Stimulated activated CD8-positive, alpha-beta memory T cell treated with anti-CD3 and anti-CD28 coated beads, Interleukin-2, amount 100 ng/mL, for 1 hour (primary cell): ENCODE measurements at places on chromosomes 5 and 9.

- DNase-seq = no peak
Observed at GRCh38 chr5:40022057-40022456, 597.3 kb upstream of the DAB2 start.

DNA sequence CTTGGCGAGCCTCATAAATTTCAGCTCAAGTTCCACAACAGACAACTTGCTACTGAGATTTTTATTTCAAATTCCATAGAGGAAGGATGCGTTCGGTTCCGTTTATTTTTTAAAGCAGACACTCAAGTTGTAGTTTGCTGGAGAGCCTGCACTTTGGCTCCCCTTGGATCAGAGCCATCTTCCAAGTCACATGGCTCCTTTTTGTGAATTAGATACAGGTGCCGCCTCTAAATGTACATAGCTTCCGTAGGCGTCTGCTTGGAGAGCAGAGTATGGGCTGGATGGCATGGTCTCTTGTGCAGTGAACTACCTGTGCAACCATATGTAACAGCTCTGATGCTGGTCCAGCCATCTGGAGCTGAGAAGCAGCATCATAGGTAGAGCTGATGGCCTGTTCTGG lies 73.9 kb upstream of the WWC1 start:
- no peak for DNase-seq

GRCh38 chr5:179488975-179489374 lies 61.4 kb upstream of the RUFY1 start:
- no peak for DNase-seq

DNA sequence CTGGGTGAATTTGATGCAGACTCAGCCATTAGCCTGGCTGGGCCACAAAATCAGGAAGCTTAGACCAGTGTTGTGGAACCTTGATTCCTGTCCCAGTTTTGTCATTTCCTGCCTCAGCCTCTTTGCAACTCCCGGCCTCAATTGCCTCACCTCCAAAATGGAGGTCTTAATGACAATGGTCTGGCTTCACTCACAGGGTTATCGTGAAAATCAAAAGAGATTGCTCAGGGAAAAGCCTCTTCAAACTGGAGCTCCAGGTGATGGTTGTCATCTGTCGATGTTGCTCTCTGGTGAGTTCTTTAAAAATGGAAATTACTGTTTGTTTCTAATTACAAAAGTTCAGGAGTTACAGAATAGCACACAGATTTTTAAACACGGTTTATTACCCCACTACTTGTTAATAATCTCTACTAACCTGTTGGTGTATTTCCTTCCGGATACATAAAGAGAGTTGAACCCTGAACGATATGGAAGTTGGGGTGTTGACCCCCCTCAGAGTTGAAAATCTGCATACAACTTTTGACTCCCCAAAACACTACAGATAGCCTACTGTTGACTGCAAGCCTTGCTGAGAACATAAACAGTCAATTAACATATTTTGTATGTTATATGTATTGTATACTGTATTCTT lies 109.9 kb upstream of the CPEB4 start:
- DNase-seq = no peak

DNA sequence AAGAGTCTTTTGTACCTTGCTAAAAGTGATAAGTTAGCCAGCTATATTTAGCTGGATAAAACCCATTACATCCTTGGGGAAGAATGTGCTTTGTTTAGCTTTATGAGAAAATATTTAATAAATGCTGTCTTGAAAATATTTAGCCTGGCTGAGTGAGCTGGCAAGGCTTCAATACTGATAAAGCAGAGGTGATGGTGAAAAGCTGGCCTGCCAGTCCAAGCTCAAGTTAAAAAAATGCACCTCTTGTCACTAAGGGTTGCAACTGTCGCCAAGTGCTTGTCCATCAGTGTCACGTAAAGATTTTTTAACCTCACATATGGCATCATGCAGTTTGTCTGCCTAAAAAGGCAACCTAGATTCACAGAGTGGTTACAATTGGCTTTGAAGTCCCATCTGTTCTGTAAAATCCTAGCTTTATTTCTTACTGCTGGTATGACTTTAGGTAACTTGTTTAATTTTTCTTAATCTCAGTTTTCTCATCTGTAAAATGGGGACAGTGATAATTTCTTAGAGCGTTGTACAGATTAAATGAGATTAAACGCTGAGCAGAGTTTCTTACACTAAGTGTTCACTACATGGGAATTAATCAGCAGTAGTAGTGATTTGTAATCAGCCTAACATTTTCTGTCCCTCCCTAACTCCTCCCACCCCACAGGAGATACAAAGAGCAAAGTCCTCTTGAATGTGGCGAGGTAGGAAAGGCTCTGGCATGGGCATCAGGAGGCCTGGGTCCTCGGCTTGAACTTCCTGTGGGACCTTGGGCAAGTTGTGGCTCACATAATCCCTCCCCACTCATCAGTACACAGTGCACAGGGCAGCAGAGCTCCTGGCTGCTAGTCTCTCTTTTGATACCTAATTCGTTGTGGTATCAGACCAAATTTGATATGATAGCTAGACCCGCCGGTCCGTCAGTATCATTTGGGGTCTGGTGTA lies 48.7 kb downstream of the PIK3R1 start:
- DNase-seq = no peak

DNA sequence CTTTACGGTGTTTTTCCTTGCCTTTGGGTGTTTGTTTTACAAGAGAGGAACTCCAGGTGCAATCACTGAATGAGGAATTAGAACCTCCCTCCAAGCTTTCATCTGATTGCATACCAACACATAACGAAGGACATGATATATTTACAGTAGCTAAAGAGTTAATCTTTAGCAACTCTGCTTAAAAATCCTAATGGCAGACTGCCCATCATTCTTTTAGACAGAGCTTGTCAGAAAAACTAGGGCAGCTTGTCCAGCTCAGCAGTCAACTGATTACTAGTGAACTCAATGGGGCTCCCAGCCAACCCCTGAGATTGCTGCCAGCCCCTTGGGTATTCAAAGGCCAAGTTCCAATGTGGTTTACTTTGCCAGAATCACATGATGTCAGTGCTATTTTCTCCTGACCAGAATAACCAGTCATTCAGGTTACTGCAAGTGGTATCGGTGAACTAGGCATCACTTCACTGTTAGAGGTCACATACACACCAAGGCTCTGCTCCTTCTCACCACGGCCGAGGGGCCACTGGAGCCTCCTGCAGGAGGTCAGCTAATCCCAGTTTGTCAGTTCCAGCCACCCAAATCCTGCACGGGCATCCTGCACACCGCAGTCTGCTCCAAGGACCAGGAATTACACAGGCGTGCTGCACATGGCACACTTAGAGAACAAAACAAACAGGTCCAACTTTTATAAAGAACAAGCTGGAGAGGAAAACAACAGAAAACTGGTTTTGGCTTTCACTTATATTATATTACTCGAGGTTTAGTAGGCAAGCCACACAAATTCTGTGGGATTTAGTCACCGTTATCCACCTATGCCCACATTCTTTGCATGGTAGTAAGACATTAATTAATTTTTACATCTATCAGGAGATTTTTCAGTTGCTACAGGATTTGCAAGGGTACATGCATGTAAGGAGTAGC lies 62.5 kb downstream of the NFIB start:
- no peak for DNase-seq

- DNase-seq = no peak
Observed at GRCh38 chr9:81490605-81491331, 198.6 kb downstream of the TLE1 start.

GRCh38 chr5:59197911-59198310 lies 615.0 kb downstream of the RAB3C start:
- no peak for DNase-seq

- DNase-seq = no peak
Observed at GRCh38 chr5:29321591-29321990, 1871.9 kb upstream of the CDH6 start.

DNA sequence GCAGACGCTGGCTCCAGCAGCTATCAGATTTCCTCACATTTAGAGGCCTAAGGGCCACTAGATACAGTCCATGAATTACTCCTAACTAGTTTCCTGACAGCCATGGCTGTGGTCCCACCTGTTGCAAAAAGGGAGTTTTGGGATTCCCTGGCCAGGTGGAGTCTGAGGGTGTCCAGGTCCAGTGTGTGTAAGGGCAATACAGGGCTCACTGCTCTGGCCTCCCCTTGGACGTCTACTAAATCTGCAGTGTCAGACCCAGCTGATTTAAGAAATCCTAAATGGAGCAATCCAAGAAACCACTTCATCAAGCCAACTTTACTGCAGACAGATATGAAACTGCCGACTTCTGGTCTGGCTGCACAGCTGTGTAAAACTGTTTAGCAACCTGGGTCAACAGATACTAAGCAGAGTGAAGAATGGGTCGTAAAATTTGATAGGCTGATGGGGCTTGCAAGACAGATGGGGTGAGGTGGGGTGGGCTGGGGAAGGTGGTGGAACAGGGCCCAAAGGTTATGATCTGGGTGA lies 116.4 kb downstream of the GADD45G start:
- no peak for DNase-seq

- no peak for DNase-seq
Observed at GRCh38 chr5:15943487-15943886, 236.1 kb downstream of the MARCHF11 start.

GRCh38 chr5:95080030-95080429 lies 204.9 kb downstream of the MCTP1 start:
- DNase-seq = no peak
